MCF 10A (cell line): ENCODE measurements at places on chromosomes 3 and 15.

DNA sequence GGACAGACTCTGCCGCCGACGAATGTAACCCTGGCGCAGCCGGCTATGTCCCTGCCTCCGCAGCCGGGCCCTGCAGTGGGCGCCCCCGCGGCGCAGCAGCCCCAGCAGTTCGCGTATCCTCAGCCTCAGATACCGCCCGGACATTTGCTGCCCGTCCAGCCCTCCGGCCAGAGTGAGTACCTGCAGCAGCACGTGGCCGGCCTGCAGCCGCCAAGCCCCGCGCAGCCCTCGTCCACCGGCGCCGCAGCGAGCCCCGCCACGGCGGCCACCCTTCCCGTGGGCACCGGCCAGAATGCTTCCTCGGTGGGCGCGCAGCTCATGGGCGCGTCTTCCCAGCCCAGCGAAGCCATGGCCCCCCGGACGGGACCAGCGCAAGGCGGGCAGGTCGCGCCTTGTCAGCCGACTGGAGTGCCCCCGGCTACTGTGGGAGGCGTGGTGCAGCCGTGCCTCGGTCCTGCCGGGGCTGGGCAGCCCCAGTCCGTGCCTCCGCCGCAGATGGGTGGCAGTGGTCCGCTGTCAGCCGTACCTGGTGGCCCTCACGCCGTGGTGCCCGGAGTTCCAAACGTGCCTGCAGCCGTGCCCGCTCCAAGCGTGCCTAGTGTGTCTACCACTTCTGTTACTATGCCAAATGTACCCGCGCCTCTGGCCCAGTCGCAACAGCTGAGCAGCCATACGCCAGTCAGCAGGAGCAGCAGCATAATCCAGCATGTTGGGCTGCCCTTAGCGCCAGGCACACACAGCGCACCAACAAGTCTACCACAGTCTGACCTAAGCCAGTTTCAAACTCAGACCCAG is 2.4 kb downstream of the TSC22D2 start:
- H3K4me3 ChIP-seq = peak overlapping the region; percentile 74
- peak; percentile 49 for DNase-seq
- H3K36me3 ChIP-seq = peaks cover 14% of the 10 kb centered on the region

DNA sequence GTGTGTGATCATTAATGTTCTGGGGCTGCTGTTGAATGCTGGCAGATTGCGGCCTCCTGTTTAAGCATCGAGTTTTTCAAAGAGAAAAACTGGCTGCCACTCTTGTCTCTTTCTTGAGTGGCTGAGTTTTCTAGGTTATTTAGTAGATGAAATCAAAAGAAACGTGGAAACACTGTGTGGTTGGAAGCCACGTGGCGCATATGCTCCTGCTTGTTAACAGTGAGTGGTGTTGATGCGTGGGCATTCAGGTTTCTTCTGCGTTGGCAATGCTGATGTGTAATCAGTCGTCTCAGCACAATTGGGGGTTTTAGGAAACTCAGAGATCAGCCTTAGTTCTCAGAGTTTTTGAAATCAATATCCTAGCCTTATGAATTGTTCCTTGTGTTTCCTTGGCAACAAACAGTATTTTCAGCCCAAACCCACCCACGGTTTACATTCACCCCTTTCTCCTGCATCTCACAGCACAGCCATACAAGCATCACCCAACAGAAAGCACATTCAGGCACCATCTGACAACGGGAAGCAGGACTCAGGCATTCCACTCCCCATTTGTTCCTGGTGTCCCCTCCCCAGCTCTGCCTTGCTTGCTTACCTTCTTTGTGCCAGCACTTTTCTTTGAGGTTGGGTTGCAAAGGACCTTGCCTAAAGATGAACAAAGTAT is 74.7 kb downstream of the SEC22A start:
- H3K4me3 ChIP-seq = no peak overlapping the region
- peaks cover 8% of the 10 kb centered on the region for H3K4me1 ChIP-seq
- peaks cover 9% of the 10 kb centered on the region for H3K36me3 ChIP-seq
- no peak for DNase-seq

DNA sequence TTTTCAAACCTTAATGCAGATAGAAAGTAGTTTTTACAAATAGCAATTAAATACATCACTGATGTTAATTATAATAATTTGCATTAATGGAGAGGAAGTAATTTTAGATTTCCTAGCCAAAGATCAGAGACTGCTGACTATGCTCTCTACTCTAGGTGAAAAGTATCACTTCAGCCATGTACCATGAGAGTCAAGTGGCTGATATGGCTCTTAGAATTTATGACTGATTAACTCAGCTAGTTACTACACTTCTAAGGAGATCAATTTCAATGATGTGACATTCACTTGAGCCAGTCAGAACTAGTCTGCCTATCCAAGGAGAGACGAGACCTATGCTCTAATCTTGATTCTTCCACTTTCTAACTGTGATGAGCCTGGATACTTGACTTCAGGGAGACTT is 405.7 kb upstream of the RORA start:
- no peak overlapping the region for H3K27ac ChIP-seq
- no peaks in the 10 kb centered on the region for H3K4me1 ChIP-seq
- H3K36me3 ChIP-seq = no peaks in the 10 kb centered on the region
- no peak for DNase-seq

GRCh38 chr3:38327335-38328009 is 19.1 kb upstream of the XYLB start:
- peaks cover 6% of the 10 kb centered on the region for H3K36me3 ChIP-seq
- peak overlapping the region; percentile 59 for H3K27ac ChIP-seq
- H3K4me3 ChIP-seq = no peak overlapping the region
- H3K27me3 ChIP-seq = no peaks in the 10 kb centered on the region
- DNase-seq = peak; percentile 39
- H3K4me1 ChIP-seq = no peaks in the 10 kb centered on the region

DNA sequence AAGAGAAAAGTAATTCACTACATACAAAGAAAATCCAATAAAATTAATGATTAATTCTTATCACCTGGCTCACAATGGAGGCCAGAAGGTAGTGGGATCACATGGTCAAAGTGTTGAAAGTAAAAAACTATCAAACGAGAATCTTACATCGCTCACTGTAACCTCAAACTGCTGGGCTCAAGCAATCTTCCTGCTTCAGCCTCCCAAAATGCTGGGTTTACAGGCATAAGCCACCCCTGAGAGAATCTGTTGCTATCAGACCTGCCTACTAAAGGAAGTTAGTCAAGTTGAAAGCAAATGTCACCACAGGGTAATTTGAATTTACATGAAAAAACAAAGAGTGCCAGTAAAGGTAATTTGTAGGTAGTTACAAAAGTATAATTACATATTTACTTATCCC is 103.3 kb downstream of the PCCB start:
- H3K27ac ChIP-seq = no peak overlapping the region
- no peak overlapping the region for H3K4me3 ChIP-seq
- H3K4me1 ChIP-seq = peaks cover 15% of the 10 kb centered on the region
- peaks cover 22% of the 10 kb centered on the region for H3K36me3 ChIP-seq
- no peaks in the 10 kb centered on the region for H3K27me3 ChIP-seq

GRCh38 chr3:67361323-67361722 is 293.1 kb downstream of the SUCLG2 start:
- no peak overlapping the region for H3K4me3 ChIP-seq
- no peak for DNase-seq
- H3K4me1 ChIP-seq = no peaks in the 10 kb centered on the region
- H3K27me3 ChIP-seq = no peaks in the 10 kb centered on the region
- H3K27ac ChIP-seq = no peak overlapping the region

- H3K4me3 ChIP-seq = no peak overlapping the region
- H3K27ac ChIP-seq = no peak overlapping the region
- H3K27me3 ChIP-seq = no peaks in the 10 kb centered on the region
- H3K4me1 ChIP-seq = no peaks in the 10 kb centered on the region
- peaks cover 21% of the 10 kb centered on the region for H3K36me3 ChIP-seq
Observed at GRCh38 chr15:101431301-101431700, 58.2 kb downstream of the PCSK6 start.

DNA sequence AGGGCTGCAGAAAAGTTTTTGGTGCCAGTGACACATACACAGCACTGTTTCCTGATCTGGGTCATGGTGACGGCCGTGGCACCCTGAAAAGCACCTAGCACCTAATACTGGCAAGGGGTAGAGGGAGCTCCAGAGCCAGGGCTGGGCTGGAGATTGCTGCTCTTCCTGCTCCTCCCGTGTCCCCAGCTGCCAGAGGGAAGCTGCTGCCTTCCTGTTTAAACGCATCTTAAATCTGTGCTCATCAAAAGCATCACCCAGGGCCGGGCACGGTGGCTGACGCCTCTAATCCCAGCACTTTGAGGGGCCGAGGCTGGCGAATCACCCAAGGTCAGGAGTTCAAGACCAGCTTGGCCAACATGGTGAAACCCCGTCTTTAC is 156.7 kb upstream of the MEF2A start:
- H3K27ac ChIP-seq = no peak overlapping the region
- peak; percentile 74 for DNase-seq
- H3K4me3 ChIP-seq = no peak overlapping the region
- H3K4me1 ChIP-seq = peaks cover 12% of the 10 kb centered on the region

- no peak overlapping the region for H3K4me3 ChIP-seq
- no peak overlapping the region for H3K27ac ChIP-seq
- H3K27me3 ChIP-seq = no peaks in the 10 kb centered on the region
- H3K4me1 ChIP-seq = no peaks in the 10 kb centered on the region
Observed at GRCh38 chr15:88341006-88341405, 84.5 kb upstream of the NTRK3 start.

DNA sequence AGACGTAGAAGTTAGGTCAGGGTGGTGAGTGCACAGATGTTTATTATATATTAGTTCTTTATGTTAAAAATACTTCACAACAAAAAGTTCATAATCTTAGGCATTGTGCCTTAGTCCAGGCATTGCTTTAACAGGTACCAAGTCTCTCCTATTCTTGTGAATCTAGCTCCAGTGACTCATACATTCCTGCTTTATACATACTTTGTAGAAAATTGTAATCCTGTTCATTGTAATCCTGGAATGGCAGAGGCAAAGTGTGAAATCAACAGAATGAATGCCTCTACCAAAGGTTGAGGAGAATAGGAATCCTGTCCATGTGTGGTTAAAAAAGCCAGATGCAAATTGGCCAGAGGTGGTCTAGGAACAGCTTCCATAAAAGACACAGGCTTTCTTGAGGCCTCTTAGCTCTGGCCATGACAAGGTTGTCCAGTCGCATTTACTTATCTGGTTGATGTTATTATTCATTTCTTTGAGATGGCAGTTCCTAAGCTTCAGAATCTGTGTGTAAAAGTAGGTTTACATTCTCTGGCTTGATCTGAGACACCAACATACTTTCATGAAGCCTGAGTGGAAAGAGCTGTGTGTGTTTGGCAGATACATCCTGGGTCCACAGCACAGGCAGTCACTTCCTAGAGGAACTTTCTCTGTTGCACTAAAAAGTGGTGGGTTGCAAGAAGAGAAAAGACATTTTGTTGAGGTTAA is 109.0 kb downstream of the CDIN1 start:
- H3K27ac ChIP-seq = no peak overlapping the region
- H3K4me3 ChIP-seq = no peak overlapping the region
- no peaks in the 10 kb centered on the region for H3K4me1 ChIP-seq
- no peaks in the 10 kb centered on the region for H3K27me3 ChIP-seq
- no peaks in the 10 kb centered on the region for H3K36me3 ChIP-seq

DNA sequence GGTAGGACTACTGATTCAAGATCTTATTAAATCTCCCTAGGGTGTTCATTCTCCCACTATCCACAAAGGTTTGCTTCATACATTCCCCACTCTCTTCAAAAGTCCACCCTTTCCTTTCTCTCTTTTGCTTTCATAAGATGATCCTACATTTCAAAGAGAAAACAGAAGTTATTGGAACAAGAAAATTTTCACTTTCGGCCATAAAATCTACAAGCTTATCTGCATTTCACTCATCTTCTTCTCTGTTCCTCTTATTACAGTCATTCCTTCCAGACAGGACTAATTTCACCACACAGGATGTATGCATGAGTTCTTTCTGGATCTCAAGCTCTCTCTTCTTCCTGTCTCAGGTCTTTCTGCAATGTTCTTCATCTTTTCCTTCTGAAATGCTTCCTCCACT is 238.7 kb downstream of the ISL2 start:
- peaks cover 3% of the 10 kb centered on the region for H3K36me3 ChIP-seq
- H3K4me1 ChIP-seq = peaks cover 14% of the 10 kb centered on the region
- H3K27ac ChIP-seq = no peak overlapping the region
- no peaks in the 10 kb centered on the region for H3K27me3 ChIP-seq

- H3K27ac ChIP-seq = no peak overlapping the region
- DNase-seq = no peak
- no peaks in the 10 kb centered on the region for H3K27me3 ChIP-seq
- H3K4me1 ChIP-seq = peaks cover 12% of the 10 kb centered on the region
- no peaks in the 10 kb centered on the region for H3K36me3 ChIP-seq
Observed at GRCh38 chr15:87118435-87118834, 1038.8 kb downstream of the AGBL1 start.

DNA sequence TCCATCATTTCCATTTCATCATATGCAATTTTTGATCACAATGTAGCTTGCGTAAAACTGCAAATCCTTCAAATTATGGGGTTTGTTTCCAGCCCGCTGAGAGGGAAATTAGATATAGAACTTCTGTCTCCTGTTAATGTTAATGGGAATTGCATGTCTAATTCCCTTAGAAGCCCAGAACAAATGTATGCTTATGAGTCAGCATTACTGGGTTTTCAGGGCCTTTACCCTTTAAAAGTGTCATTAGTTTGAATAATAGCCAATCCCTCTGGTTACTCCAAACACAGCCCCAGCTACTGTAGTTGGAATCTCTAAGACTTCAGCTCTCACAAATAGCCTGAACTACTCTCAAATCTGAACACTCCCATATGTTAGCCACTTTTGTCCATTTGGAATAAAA is 439.4 kb downstream of the C3orf38 start:
- H3K4me1 ChIP-seq = no peaks in the 10 kb centered on the region
- H3K4me3 ChIP-seq = no peak overlapping the region

- H3K27ac ChIP-seq = no peak overlapping the region
- H3K27me3 ChIP-seq = no peaks in the 10 kb centered on the region
- H3K36me3 ChIP-seq = no peaks in the 10 kb centered on the region
- DNase-seq = no peak
- H3K4me3 ChIP-seq = no peak overlapping the region
Observed at GRCh38 chr15:71333839-71334238, 218.6 kb downstream of the THSD4 start.

- no peaks in the 10 kb centered on the region for H3K27me3 ChIP-seq
- no peak overlapping the region for H3K27ac ChIP-seq
- H3K4me1 ChIP-seq = no peaks in the 10 kb centered on the region
- no peak for DNase-seq
- H3K4me3 ChIP-seq = no peak overlapping the region
Observed at GRCh38 chr3:101414121-101414520, 93.7 kb upstream of the IMPG2 start.

DNA sequence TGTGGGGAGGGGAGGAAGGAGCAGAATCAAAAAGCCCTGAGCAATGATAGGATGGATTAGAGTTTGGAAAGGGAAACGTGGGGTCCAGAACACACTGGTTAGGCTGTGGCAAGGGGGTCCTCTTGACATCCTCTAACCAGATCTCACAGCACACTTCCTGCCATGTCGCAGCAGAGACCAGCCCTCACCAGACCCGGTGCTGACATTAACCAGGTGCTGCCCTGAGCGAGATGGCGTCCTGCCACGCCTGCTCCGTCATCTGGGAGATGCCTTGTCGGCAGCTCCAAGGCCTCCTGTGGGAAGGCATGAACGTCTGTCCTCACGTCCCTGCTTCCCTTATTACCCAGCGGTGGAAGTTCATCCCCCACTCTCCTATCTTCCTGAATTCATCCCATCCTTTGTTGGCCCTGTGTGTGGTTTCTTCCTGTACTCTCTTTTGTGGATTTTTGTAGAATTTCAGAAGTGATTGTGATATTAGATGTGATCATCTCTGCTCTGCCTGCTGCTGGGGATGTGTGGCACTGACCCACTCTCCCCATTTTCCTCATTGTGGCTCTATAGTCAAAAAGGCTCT is 29.4 kb upstream of the MYZAP start:
- H3K4me3 ChIP-seq = no peak overlapping the region
- no peak overlapping the region for H3K27ac ChIP-seq
- DNase-seq = no peak
- peaks cover 18% of the 10 kb centered on the region for H3K4me1 ChIP-seq
- no peaks in the 10 kb centered on the region for H3K27me3 ChIP-seq
